Psoas muscle (tissue), 8 donors: ENCODE measurements at places on chromosomes 7 and 10. TPM values are rescaled to one million over a fixed set of nuclear protein-coding genes. Genes with fewer than 3 reads are reported as not detected.
A peak's percentile ranks its signal among the peaks of the same experiment; 100 is the strongest.

Gene SRGN
- 43.4 TPM for total RNA-seq

- H3K36me3 ChIP-seq = no peaks in the 10 kb centered on the region
- peaks cover 5% of the 10 kb centered on the region for H3K4me1 ChIP-seq
- no peaks in the 10 kb centered on the region for H3K27me3 ChIP-seq
- peak; percentile 24 for DNase-seq
Measured at GRCh38 chr7:101116898-101117297, 10.0 kb upstream of the SERPINE1 start.

GRCh38 chr10:92110039-92110794 is 180.7 kb downstream of the CPEB3 start:
- H3K4me1 ChIP-seq = peaks cover 51% of the 10 kb centered on the region
- H3K27ac ChIP-seq = peak overlapping the region; percentile 63
- DNase-seq = no peak
- no peaks in the 10 kb centered on the region for H3K27me3 ChIP-seq

GRCh38 chr10:5268234-5268633 is 71.6 kb downstream of the AKR1C4 start:
- no peak for DNase-seq
- H3K27ac ChIP-seq = no peak overlapping the region
- H3K36me3 ChIP-seq = no peaks in the 10 kb centered on the region
- H3K27me3 ChIP-seq = no peaks in the 10 kb centered on the region
- no peak overlapping the region for H3K4me3 ChIP-seq

GRCh38 chr7:109259151-109259550 is 689.5 kb downstream of the DNAJB9 start:
- no peak overlapping the region for H3K4me3 ChIP-seq
- H3K4me1 ChIP-seq = no peaks in the 10 kb centered on the region
- H3K27me3 ChIP-seq = no peaks in the 10 kb centered on the region
- no peak overlapping the region for H3K27ac ChIP-seq
- no peaks in the 10 kb centered on the region for H3K36me3 ChIP-seq

GRCh38 chr7:134351424-134351823 is 34.7 kb upstream of the SLC35B4 start:
- no peak overlapping the region for H3K4me3 ChIP-seq
- H3K27me3 ChIP-seq = no peaks in the 10 kb centered on the region
- H3K27ac ChIP-seq = no peak overlapping the region
- H3K36me3 ChIP-seq = no peaks in the 10 kb centered on the region

DNA sequence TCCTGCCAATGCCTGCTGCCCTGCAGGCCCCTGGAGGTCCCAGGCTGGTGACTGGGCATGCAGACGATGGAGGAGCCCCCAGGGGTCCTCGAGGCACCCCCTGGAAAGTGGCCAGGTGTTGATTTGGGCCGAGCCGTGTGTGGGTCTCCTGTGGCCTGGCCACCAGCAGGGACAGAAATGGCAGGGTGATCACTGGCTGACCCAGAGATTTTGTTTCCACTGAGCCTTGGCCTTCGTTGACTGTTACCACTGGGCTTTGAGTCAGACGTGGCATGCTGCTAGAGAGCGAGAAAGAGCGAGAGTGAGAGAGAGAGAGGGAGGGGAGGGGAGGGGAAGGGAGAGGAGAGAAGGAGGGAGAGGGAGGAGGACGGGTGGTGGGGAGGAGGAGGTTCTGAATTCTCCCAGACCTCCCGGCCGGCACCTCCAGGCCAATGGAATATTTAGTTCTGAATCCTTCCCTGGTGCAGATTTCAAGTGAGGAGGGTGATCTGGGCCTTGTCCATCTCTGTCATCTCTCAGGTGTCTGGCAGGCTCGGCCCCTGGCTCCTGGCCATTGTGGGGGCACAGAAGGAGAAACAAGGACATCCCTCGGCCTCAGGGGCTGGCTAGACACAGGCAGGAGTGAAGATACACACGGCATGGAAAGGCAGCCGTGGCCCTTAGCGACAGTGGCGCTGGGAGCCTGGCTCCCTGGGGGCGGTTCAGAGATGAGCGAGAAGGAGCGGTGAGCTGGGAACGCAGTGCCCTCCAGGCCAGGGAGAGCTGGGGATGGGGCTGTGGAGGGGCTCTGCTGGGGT is 58.2 kb downstream of the GLRX3 start:
- H3K4me3 ChIP-seq = no peak overlapping the region
- no peaks in the 10 kb centered on the region for H3K27me3 ChIP-seq
- H3K36me3 ChIP-seq = no peaks in the 10 kb centered on the region
- no peak overlapping the region for H3K27ac ChIP-seq
- no peaks in the 10 kb centered on the region for H3K4me1 ChIP-seq

DNA sequence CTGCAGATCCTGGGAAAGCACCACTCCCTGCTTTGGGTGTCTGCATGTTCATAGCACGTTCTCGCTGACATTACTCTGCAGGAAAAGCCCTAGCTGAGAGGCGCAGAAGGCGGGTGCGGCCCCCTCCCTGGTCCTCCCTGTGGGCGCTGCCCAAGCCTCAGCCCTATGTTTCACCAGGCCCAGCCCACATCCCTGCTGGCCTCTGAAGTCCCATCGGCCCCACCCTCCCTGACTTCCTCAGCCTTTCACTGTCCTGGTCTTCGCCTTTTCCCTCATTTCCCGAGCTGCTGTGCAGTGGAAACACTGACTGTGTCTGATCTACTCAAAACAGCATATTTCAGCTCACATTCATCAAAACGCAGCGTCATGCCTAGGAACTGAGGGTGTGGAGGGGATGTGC is 36.3 kb upstream of the DIP2C start:
- no peaks in the 10 kb centered on the region for H3K36me3 ChIP-seq
- no peaks in the 10 kb centered on the region for H3K27me3 ChIP-seq
- H3K4me3 ChIP-seq = no peak overlapping the region
- H3K4me1 ChIP-seq = no peaks in the 10 kb centered on the region

DNA sequence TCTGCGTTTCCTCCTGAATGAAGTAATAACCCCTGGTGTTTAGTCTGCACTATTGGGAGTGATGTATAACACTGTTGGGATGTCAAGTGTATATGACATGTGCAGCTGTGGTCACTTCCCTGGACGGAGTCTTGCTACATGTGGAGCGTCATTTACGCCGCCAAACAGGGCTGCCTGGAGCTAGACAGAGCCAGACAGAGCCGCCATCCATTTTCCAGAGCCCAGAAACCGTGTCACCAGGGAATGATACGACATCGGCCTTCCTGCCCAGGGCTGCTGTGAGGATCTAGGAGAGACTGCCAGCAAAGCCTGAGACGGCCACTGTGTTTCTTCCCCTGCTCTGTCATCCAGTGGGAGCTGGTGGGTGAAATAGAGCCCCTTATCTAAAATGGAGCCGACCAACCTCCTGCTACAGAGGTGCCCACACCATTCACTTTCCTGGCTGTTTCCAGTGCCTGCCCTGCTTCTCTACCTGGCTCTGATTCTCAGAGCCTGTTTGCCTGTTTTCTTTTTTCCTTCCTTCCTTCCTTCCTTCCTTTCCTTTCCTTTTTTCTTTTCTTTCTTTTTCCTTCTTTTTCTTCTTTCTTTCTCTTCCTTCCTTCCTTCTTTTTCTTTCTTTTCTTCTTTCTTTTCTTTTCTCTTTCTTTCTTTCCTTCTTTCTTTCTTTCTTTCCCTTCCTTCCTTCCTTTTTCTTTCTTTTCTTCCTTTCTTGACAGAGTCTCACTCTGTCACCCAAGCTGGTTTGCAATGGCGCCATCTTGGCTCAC is 13.3 kb upstream of the FGFR2 start:
- no peak overlapping the region for H3K27ac ChIP-seq
- H3K36me3 ChIP-seq = no peaks in the 10 kb centered on the region
- no peak overlapping the region for H3K4me3 ChIP-seq
- no peak for DNase-seq
- peaks cover 40% of the 10 kb centered on the region for H3K27me3 ChIP-seq

DNA sequence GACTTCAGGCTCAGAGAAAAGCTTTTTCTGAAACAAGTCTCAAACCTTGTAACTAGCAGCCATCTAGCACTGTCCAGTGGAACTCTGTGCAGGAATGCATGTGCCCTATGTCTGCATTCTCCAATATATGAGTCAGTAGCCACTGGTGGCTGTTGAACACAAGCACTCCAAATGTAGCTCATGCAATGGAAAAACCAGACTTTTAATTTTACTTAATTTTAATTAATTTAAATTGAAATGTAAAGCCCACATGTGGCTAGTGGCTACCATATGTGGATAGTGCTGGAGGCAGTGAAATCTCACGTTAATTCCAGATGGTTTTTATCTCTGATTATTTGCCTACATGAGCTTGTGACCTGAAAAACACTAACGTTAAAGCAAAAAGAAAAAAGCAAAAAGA is 225.1 kb downstream of the GATA3 start:
- no peak for DNase-seq
- no peaks in the 10 kb centered on the region for H3K4me1 ChIP-seq
- no peak overlapping the region for H3K4me3 ChIP-seq

Gene CYP2C8
- total RNA-seq = not detected

DNA sequence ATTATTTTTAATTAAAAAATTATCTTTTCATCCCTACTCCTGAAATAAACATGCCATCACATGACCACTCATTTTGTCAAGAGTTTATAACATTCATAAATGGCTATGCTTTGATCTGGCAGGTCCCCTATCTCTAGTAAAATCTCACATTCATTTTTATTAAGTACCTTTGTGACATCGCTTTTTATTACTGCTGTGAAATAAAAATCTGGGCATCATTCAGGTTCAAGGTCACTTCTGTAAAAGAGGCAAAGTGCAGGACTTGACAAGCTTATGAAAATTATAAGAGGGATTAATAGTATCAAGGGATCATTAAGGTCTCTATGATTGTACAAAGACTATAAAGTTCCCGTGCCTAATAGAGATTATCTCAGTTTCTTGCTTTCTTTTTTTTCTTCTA is 416.8 kb upstream of the SEMA3A start:
- no peaks in the 10 kb centered on the region for H3K4me1 ChIP-seq
- no peak overlapping the region for H3K27ac ChIP-seq
- no peak overlapping the region for H3K4me3 ChIP-seq
- DNase-seq = no peak

Gene CALHM2
- total RNA-seq = 6.5 TPM

Gene CPEB3
- 12.2 TPM for total RNA-seq

DNA sequence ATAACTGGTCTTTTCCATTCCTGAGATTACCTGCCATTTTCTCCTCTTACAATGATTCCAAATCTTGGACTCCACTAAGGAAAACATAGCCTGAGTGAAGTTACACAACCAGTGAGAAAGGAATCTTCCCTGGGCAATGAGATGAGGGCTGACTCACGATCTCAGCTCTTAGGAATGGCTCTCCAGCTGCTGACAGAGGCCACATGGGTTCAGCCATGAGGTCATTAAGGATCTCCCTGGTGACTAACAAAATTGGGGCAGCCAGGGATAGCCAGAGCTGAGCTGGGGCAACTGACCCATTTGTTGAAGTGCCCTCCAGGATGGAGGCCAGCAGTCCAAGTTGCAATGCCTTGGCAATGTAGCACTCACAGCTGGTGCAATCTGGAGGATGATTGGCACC is 78.7 kb upstream of the MKLN1 start:
- DNase-seq = peak; percentile 81
- H3K4me1 ChIP-seq = peaks cover 14% of the 10 kb centered on the region
- H3K27ac ChIP-seq = peak overlapping the region; percentile 71
- no peak overlapping the region for H3K4me3 ChIP-seq

DNA sequence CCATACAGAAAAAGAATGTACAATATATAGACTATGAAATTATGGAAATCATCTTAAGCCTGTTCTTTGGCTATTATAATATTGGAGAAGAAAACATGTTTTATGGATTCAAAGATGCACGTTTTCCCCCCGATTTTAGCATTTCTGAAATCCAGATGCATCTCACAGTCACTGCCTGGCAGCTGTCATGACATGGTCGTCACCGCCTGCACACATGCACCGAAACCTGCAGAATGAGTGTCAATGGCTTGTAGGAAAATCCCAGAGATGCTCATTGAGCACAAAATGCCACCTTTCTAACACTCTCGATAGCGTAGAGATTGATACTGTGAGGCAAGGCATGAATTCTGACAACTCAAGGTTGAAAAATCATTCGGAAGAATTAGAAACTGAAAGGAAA is 115.5 kb downstream of the TAF3 start:
- DNase-seq = no peak
- no peak overlapping the region for H3K27ac ChIP-seq
- H3K4me3 ChIP-seq = no peak overlapping the region
- no peaks in the 10 kb centered on the region for H3K27me3 ChIP-seq

DNA sequence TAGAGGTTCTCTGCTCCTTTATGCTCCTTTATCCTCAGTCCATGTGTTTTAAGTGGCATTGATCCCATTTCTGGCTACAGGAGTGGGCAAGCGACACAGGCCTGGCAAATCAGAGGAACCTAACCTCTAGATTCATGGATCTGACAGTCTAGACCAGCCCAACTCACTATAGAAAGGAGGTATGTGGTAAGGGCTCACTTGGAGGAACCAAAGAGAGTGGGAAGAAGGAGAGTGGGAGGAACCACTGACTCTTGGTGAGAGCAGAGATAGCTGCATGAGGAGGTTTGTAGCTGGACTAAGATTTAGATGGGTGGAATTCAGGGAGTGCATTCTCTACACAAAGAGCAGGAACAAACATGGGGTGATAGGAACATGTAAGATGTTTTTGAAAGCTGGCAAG is 11.6 kb upstream of the FRAT1 start:
- no peaks in the 10 kb centered on the region for H3K27me3 ChIP-seq
- H3K27ac ChIP-seq = peak overlapping the region; percentile 68
- H3K36me3 ChIP-seq = no peaks in the 10 kb centered on the region
- DNase-seq = no peak
